EL (cell line): ENCODE measurements at places on chromosomes 3 and 15.

DNA sequence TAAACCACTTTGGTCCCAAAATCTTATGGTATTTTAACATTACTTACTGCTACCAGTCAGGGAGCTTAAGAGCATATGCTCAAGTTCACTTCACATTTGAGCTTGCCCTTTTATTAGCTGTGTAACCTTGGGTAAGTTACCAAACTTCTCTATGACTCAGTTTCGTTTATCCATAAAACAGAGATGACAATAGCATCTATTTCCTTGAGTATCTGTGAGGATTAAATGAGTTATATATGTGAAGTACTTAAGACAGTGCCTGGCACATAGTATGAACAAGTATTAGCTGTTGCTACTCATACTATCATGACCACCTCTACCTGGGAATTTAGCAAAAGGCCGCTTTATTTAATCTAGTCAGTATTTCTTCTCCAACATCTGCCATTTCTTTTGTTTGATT lies 5.9 kb downstream of the ATOSA start:
- DNase-seq = no peak

DNA sequence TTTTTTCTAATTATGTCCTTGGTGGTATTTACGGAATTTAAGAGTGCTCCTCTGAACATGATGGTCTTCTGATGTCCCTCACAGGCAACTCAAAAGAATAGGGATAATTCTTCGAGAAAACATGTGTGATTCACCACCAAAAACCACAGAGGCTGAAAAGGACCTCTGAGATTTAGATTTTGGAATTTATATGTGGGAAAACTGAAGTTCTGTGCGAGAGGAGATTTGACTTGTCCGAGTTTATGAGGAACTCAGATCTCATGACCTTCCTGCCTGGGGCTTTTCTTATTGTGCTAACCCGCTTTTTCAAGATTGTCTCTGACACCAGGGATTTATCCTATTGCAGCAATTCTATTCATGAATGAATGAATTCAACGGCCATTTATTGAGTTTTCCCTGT lies 142.4 kb downstream of the FAM43A start:
- DNase-seq = peak; percentile 15

DNA sequence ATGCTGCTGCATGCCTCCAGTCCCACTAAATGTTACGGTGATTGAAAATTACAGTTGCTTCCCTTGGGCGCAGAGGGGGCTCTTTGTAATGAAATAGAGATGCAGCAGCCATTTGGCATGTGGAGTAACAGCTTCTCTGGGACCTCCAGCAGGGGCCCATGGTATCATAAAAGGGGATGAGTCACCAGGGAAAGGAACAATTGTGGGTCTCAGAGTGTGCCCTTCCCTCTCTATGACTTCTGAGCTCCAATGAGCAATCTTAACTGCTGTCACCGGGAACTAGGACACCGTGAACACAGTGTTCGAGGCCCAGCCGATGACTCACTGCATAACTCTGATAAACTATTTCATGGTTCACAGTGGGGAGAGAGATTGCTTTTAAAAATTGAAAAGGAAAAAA lies 164.8 kb upstream of the NUDT16 start:
- peak; percentile 88 for DNase-seq

- DNase-seq = peak; percentile 16
Observed at GRCh38 chr3:72746430-72747411, 101.5 kb downstream of the SHQ1 start.

DNA sequence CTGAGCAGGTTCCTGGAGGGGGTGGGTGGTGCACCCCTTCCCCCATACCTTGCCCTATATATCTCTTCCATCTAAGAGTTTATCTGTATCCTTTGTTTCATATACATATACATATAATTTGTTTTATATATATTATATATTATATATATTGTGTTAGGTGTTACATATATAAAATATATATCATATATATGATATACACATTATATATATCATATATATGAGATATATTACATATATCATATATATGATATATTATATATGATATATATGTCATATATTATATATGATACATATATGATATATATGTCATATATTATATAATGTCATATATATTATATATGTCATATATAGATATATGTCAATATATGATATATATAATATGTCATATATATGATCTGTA lies 31.1 kb downstream of the EXD1 start:
- no peak for DNase-seq

DNA sequence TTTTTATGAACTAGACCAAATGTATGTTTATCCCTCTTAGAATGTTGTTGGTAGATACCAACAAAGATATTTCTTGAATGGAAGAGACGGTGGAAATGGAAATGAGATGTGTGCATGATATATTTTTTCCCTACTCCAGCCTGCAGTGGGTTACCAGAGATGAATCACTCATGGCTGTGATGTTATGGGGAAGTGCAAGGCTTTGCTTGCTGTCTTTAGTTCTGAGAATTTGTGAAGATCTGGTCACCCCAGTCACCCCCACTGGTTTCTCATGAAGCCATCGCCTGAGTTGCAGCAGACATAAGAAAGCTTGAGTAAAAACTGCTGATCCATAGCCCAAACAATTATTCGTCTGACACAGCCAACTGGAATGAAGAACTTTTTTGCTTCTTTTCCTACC lies 78.1 kb upstream of the EOMES start:
- DNase-seq = no peak

DNA sequence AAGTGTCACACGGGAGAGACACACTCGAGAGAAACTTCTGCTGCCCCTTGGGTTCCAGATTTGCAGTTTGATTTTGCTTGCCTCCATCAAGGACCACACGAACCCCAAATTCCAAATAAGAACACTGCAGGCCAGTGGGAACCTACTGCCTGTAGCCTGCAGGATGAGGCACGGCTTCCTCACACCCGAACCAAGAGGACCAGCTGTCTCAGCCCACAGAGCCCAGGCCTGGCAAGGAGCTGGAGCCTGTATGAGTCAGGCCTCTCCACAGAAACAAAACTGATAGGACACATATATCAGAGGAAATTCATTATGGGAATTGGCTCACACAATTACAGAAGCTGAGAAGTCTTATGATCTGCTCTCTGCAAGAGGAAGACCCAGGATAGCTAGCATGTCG lies 188.1 kb upstream of the NSMCE3 start:
- DNase-seq = peak; percentile 3

- no peak for DNase-seq
Observed at GRCh38 chr15:34654625-34655024, 71.2 kb upstream of the GOLGA8B start.

- no peak for DNase-seq
Observed at GRCh38 chr3:88147261-88147660, 2.5 kb upstream of the C3orf38 start.

GRCh38 chr3:128081846-128082245 lies 29.6 kb downstream of the SEC61A1 start:
- peak; percentile 68 for DNase-seq

- no peak for DNase-seq
Observed at GRCh38 chr3:43132870-43133636, 27.2 kb upstream of the POMGNT2 start.
